NK-92 treated with Interleukin-12 subunit alpha and Interleukin-12 subunit beta, amount 100 ng/mL, for 24 hours (cell line): ENCODE measurements at places on chromosomes 5 and 9.

DNA sequence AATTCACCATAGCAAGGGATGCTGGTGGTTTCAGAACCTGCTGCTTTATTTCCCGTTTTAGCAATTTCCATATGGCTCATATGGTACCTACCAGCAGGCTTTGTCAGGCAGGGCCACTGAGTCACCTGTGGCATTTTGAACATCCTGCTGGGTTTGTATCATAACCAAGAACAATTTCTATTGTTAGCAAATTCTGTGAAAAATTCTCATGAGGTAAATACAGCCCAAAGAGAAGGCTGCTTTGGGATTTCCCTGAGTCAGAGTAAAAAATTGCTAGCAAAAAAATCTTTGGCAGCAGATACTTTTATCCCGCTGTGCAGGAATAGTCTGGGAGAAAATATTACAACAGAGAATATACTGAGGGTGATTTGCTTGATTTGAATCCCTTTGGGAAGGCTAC is 52.7 kb downstream of the PRR16 start:
- no peak for DNase-seq

- no peak for DNase-seq
These were observed 26.4 kb upstream of the TMOD1 start for GRCh38 chr9:97475059-97475458.

GRCh38 chr5:73392775-73393174 is 55.8 kb downstream of the FOXD1 start:
- DNase-seq = no peak

GRCh38 chr9:91580136-91580535 is 156.5 kb upstream of the NFIL3 start:
- peak; percentile 62 for DNase-seq

DNA sequence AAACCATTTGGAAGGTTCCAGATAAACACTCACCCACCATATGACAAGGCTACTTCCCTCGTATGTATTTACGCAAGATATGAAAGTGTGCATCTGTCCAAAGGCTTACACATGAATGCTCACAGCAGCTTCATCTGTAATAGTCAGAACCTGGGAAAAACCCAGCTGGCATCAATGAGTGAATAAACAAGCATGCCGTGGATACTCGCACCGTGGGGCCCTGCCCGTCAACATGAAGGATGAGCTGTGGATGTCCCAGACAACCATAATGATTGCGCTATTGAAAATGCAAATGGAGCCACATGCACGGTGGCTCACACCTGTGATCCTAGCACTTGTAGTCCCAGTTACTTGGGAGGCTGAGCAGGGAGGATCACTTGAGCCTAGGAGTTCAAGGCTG is 60.6 kb upstream of the FCN1 start:
- DNase-seq = no peak

- DNase-seq = no peak
These were observed 14.5 kb downstream of the HACD4 start for GRCh38 chr9:21016701-21017491.

DNA sequence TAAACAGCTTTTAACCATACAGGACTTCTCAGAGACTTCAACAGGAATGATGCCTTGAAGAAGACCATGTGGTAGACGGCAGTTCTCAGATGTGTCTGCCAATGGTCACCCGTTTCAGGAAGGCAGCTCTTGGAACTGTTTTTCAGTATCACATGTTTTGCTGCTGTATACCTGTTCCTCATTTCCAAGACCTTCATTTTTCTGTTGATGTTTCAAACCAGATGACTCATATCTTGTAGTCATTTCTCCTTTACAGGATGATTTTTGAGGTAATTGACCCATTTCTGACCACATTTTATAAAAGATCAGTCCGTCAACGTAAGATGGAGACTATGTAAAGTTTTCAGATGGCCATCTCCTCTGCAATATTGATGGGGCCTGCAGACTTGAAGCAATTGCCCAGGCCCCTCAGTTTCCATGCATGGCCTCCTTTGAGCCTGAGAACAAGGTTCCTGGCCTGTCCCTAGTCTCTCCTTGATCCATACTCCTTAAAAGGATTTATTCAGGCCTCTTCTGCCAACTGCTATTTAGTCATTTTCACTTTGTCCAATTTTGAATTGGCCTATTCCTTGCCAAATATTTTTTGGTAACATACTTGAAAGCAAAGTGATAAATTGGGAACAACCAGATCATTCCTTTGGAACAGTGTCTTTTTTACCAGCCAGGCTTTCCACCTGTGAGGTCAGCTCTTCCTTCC is 128.6 kb downstream of the PDZD2 start:
- no peak for DNase-seq

DNA sequence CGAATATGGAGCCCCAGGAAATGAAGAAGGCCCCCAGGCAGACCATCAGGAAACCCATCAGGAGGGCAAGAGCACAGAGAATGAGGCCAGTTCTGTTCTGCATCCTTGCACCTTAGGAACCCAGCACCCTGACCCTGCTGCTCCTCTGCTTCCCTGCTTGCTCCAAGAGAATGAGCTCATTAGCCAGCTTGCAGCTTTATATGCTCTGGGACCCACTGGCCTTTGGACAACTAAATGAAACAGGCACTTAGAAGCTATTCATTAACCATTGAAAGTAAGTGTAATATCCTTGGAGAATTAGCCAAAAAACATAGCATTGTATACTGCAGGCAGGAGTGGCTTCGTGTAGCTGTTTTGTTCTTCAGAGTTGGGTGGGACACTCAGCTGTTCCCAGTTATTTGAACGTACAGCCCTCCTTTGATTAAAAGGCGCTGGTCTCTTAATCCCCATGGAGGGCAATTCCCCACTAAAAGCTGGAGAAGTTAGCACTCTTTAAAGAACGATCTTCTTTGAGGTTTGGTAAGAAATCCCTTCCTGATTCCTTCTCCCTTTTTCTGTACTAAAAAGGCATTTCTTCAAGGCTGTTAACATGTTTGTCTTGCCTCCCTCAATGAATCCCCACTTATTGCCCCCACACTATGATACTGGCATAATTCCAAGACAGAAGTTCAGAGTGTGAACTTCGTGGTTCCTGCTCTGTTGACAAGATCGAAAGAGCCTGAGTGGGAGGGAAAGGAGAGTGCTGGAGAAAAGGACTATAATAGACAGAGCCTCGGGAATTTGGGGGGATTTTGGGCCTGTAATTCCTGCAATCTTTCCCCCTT is at the start of gene TMEM252:
TSS of gene TMEM252 (minus strand) at position 172 of the 824 bp plus-strand sequence. CDS start at position 103, 69 bp downstream.
- DNase-seq = no peak

DNA sequence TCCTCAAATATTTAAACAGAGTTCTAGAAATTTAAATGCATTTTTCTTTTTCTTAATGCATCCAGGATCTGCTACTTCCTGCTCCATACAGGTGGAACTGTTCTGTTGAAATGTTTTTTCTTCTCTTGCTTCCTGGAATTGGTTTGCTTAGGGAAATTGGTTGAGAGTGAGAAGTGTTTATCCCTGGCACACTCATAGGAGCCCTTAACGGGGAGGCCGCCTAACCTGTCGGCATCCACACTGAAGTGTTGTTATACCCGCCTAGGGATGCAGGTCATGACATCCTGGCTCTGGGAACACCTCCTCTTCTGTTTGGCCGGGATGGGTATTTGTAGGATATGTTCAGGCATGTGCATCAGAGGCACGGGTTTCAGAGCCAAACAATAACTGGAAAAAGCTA is 239.7 kb downstream of the GADD45G start:
- no peak for DNase-seq

- DNase-seq = no peak
These were observed 22.6 kb upstream of the CEP72 start for GRCh38 chr5:589588-589987.

- no peak for DNase-seq
These were observed 12.2 kb downstream of the TNIP1 start for GRCh38 chr5:151068433-151069197.

DNA sequence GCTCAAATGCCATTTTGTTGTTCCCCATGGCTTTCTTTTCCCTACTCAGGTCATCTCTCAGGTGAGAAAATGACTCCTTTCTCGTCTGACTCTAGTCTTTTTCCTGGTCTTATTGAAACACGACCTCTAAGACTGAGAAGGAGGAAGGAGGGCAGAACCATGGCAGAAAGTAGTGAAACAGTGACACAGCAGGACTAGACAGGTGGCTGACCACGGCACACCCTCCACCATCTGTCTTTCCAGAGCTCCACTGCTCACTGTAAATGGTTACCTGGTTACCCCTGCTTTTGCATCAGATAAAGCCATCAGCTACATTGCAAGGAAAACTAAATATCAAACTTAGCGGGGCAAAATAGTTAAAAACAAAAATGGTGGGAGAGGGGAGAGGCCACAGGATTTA is 30.9 kb downstream of the NR4A3 start:
- DNase-seq = no peak

DNA sequence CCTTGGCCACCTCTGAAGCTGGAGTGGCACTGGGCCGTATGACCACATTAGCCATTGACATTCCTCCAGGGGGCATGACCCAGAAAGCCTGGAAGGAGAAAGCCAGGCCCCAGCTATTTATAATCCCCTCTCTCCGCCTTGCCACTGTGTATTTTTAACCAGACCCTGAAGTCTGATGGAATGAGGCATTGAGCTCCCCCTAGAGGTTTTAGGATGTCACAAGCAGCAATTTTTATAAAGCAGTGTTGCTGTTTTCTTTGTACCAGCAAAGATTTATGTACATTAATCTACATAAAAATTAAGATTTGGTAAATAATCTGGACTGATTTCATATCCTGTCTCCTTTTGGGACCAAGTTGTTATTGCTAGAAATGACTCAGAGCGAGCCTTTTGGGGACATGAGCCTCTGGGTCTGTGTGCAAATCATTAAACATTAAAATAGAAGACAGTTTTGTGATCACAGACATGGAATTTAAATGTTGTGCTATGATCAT is 127.1 kb downstream of the TRIO start:
- DNase-seq = no peak

DNA sequence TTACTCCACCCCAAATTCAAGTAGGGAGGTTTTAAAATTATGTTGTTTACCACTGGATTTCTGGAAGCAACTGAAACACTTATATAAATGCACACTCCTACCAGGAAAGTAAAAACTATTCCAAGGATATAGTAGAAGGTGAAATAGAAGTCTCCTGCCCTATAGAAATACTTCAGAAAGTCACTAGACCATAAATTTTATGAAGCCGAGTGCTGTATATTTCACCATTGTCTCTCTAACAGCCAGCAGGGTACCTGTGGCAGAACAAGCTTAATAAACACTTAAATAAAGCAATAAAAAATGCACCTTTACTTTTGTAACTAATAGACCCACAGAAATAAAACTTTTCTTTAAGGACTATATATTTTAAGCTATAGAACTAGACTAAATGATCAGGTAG is 631.6 kb downstream of the PDE4D start:
- no peak for DNase-seq

GRCh38 chr5:132454361-132454760 is 36.2 kb downstream of the IRF1 start:
- no peak for DNase-seq

- no peak for DNase-seq
These were observed 108.7 kb downstream of the CFAP90 start for GRCh38 chr5:7742241-7742656.

GRCh38 chr5:120677481-120677880 is 213.4 kb downstream of the PRR16 start:
- no peak for DNase-seq

DNA sequence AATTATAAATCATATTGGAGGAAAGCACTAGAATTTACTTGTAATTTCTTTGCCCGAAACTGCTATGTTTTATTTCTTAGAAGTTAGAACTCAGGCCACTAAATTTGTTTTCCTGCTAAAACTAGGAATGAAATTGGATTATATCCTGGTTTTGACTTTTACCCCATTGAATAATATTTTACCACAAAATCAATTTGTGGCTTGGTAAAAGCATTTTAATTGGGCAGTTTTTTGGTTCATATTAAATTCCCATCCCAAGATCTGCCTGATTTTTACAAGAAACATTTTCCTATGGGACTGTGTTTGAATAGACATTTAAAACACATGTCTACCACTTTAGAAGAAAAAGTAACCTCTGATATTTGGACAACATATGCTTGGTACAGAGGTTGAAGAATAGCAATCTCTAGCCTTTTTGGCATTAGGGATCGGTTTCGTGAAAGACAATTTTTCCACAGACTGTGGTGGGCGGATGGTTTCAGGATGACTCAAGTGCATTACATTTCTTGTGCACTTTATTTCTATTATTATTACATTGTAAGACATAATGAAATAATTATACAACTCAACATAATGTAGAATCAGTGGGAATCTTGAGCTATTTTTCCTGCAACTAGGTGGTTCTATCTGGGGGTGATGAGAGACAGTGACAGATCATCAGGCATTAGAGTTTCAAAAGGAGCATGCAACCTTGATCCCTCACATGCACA is 565.6 kb downstream of the PRR16 start:
- no peak for DNase-seq

DNA sequence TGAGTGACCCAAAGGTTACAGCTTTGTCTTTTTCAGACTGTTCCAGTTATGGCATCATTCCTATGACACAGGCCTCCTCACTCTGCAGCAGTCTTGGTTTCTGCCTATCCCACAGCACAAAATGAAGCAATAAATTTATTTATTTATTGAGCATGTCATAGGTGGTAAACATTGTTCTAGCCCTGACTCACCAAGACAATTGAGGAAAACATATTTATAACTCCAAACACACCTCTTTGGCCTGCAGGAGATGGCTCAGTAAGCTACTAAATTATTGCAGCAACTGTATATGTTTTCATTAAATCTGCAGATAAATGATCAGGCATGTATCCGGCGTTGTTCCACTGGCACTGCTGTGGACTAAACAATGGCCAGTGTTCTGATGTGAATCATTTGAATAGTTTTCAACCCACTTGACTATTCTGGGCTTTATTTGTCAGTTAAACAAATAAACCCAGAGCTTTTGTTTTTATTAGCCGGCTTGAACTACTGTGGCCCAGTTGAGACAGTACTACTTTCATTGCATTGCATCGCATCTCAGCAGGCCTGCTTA is 83.2 kb downstream of the FOXD1 start:
- no peak for DNase-seq

DNA sequence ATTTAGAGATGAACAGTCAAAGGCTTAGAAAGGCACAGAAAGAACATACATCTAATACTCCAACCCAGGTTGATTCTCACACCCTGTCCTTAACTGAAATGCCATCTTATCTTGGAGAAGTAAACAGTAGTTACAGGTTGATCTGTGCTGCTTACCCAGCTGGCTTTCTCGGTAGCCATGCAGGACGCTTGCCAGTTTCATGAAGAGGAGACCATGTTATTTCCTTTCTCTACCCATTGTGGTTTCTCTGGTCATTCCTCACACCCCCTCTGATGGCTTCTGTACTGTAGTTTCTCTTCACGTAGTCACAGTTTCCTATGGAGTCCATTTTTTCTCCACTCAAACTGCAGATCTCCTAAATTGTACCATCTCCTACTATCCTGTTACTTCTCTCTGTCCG is 206.0 kb downstream of the SGCD start:
- no peak for DNase-seq

DNA sequence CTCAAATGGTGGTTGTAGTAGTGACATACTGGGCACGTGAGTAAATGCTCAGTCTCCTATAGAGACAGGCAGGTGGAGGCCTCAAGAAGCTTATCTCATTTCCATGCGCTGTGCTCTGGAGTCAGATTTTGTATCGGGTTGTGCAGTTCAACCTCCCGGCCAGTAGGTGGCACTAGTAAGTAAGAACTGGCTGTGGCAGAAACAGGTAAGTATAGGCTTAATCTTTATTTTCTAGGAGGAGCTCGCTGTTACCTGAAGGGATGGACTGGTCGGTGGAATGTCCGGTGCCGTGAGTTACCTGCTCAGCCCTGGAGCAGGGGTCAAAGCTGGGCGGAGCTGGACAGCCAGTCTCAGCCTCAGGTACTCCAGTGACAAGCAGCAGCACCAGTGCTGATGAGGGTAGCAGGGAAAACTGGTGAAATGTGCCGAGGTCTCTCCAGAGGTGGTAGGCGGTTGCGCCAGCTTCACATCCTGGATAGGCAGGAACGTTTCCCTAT is 880.1 kb upstream of the SEMA6A start:
- peak; percentile 4 for DNase-seq
